ENCODE measurements at places on chromosomes 12 and 14.

DNA sequence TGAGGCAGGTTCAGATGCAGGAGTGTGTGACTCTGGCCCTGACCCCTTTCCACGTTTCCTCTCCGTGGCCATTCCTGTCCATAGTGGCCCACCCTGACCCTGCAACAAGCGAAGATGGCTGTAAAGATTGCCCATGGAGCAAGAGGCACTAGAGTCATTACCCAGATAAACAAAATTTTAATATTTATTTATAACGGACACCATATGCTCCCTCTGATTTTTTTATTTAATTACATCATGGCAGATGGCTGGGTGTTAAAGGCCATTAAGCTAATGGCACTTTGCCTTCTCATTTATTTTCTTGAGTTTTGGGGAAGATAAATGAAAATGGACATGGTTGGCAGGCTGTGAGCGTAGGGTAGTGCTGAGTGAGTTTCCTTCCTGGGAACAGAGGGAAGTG is 58.7 kb downstream of the WSCD2 start:
- DNase-seq: no peak

- DNase-seq: no peak
These were observed at the start of gene LRRC9 for GRCh38 chr14:59919570-59920377. Gene LRRC9, plus strand, starts transcription at chr14:59920144.

GRCh38 chr12:1594006-1594260 is 448 bp downstream of the FBXL14 start:
- DNase-seq: no peak

DNA sequence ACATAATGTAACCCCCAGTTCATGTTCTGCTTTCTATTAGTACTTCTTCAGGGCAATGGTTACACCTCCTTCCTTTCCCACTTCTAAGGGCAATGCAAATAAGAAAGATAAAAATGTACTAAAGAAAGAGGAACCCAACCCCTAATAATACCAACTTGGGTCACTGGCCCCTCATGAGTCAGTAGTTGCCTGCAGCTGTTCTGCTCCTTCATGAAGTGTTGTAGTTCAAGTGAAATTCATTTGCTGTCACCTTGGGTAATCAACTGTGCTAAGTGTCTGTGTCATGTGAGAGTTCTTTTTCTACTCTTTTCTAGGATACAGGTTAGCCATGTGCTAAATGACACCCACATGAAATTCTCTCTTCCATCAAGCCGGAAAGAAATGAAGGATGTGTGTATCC is 91.8 kb downstream of the PLXNC1 start:
- DNase-seq: no peak

- DNase-seq: no peak
These were observed 107.6 kb downstream of the PTCSC3 start for GRCh38 chr14:36068777-36069534.

DNA sequence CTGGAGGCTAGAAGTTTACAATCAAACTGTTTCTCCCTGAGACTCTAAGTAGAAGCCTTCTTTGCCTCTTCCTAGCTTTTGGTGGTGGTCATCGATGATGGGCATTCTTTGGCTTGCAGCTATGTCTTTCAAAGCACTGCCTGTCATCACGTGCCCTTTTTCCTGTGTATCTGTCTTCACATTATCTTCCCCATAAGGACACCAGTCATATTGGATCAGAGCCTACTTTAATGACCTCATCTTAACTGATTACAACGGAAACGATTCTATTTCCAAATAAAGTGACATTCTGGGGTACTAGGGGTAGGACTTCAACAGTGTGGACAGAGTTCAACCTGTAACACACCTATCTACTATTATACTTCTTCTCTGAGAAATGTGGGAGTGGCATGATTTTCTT is 31.1 kb upstream of the IFNG-AS1 start:
- no peak for DNase-seq

DNA sequence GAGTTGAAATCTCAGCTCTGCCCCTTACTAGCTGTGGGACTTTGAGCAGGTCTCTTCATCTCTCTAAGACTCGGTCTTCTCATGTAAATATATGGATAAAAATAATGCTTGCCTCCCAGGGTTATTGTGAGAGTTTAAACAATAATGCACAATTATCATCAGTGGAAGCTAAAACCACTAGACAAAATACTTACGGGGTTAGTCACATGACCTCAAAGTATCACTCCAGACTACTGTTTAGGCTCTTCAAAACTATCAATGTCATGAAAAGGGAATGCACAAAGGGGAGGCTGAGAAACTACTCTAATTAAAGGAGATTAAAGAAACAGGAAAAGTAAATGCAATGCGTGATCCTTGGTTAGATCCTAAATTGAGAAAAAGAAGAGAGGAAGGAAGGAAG is 24.5 kb upstream of the TSPAN11 start:
- DNase-seq: no peak

GRCh38 chr12:31578632-31579031 is 12.3 kb downstream of the DENND5B start:
- DNase-seq: no peak

GRCh38 chr12:107310621-107311020 is 217.3 kb upstream of the CRY1 start:
- DNase-seq: no peak

DNA sequence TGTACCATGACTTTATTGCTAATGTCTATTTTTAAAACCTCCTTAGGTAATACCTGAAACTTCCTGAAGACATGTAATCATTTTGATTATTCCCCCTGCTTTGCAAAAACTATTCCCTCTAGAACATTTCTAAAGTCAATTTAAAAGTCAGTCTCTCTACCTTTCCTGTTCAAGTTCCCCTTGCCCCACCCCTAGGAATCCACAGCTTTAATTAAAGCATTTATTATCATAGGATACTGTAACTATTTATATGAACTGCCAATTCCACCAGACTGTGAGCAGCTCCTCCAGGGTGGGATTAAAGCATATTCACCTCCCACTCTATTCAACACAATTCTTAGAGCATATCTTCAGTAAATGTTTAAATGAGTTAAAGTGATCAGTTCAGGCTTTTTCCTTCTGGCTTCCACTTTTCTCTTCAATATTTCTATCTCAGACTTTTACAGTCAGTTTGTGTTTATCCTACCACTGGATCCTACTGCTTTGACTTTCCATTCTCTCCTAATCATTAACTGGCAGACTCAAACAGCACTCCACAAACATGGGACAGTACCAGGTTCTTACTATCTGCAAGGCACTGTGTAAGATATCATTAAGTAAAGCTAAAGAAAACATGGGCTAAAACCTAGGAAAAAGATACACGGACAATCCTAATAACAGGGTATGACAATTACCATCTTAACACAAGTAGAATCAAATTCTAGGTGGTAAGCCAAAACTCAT is 39.1 kb downstream of the PTPN21 start:
- no peak for DNase-seq

DNA sequence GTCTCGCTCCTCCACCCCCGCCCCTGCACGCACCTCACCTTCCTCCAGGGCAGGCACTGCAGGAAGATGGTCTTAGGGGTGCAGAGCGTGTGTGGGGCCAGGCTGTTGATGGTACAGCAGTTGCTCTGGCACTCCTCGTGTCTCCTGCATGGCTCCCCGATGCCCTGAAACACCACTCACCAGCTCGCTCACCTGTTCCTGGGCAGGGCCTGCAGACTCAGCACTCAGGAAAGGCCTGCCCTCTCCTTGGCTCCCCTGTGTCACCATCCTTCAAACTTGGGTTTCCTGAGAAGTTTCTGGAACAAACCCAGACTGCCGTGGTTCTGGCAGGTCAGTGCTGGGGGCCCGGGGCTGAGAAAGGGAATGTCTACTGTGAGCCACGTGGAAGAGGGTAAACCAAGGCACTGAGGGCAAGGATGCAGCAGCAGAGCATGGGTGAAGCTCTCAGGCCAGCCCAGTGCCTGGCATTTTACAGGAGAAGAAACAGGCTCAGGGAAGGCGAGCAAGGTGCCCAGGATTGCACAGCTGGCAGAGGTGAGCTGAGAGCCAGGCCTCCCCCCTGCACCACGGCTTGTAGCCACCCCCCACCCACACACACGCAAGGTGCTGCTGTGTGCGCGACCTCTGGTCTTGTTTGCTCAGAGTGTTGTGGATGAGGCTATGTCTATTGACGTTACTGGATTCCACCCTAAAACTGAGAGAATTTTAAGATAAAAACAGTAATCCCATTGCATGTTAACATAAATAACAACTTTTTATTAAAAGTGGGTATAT is 5.5 kb downstream of the LRCOL1 start:
- no peak for DNase-seq

- DNase-seq: no peak
These were observed 17.9 kb downstream of the NFKBIA start for GRCh38 chr14:35386673-35387125.

DNA sequence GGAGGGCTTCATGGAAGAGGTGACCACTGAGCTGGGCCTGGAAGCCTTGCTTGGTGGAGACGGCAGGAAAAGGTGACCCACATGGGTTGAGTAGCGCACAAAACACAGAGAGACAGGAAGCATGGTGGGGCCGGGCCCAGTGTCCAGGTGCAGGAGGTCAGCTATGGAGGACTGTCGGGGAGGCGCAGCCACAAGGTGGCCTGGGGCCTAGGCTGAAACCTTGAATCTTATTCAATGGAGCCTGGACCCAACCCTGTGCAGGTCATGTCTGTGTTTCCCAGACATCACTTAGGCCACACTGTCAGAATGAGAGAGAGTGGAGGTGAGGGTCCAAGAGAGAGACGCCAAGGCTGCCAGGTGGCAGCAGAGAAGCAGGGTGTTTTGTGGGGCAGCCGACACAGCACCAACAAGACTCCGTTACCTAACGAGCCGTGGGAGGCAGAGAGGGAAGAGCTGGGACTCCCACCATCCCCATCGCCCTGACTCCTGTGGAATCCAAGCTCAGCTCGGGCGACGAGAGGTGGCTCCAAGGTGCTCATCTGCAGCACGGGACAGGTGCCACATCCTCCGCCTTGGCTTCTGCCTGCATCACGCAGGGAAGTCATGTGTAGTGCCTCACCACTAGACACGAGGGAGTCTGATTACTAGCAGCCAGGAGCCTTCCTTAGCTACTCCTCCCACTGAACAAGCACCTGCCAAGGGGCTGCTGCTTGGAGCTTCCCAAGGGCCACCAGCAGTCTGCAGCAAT is 38.7 kb downstream of the DEGS2 start:
- no peak for DNase-seq

- no peak for DNase-seq
These were observed 17.9 kb downstream of the RNF34 start for GRCh38 chr12:121417847-121418246.

DNA sequence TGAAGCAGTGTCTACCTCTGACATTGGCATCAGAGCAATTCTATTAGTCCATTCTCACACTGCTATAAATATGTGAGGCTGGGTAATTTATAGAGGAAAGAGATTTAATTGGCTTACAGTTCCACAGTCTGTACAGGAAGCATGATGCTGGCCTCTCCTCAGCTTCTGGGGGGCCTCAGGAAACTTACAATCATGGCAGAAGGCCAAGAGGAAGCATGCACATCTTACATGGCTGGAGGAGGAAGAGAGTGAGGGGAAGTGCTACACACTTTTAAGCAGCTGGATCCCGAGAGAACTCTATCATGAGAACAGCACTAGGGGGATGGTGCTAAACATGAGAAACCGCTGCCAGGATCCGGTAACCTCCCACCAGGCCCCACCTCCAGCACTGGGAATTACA is 25.7 kb upstream of the SEL1L start:
- no peak for DNase-seq

DNA sequence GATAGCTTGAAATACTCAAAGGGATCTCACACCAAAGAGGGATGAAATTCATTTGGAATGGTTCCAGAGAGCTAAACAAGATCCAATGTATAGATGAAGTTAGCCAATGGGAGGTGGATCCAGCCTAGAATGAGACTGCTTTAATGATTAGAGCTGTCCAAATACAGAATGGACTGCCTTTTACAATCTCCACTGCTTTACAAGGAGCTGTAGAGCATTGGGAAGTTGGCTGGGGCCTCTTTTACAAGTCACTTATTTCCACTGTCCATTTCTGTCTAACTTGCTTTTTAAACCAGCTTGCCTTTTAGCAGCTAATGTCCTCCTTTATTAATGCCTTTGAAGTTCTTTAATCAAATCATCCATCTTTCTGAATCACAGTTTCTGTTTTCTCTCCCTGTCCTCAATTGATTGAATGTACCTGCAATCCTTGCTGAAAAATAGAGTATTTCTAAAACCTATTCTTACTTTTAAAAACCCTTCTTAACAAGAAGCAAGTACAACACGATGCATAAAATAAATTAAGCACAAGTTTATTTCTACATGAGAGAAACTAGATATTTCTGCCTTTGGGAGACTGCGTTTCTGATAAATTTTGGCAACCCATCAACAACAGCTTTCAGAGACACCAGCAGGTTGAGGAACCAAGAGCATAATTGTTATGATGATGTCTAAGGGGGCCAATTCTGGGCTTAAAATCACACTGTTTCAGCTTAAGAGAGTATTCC is 3.4 kb upstream of the ATP2A2 start:
- no peak for DNase-seq

DNA sequence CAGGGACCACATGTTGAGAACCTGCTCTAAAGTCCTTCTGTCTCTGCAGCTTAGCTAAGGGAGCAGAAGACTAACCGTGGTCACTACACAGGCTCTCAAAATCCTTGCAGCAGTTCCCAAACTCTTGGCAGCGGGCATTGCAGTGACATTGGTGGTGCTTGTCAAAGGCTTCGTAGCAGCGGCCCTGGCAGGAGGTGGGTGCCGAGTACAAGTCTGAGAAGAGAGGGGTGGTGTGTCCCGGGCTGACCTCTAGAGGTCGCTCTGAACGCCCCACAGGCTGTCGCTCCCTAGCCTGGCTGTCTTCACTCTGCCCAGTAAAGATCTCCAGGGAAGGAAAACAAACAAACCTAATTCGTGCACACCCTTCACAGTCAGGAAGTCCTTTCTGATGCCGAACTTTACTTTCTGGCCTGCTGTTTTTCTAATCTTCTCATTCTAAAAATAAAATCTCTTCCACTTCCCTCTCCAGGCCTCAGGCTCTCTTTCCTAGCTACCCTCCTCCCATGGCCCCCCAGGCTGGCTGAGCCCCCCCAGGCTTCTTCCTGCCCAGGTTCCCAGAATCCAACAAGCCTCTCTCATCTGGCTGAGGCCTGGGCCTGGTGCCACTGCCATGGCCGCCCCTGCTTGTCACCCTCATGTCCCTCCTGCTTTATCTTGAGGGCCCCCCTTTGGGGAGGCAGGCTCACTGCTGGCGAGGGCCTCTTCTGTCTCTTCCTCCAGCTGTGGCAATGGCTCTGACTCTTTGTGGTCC is 7.7 kb downstream of the ENDOU start:
- DNase-seq: peak; percentile 82

GRCh38 chr14:32584079-32584478 is 255.0 kb downstream of the AKAP6 start:
- DNase-seq: no peak

- peak; percentile 43 for DNase-seq
These were observed 430 bp downstream of the SLC41A2 start for GRCh38 chr12:104957719-104958000.

DNA sequence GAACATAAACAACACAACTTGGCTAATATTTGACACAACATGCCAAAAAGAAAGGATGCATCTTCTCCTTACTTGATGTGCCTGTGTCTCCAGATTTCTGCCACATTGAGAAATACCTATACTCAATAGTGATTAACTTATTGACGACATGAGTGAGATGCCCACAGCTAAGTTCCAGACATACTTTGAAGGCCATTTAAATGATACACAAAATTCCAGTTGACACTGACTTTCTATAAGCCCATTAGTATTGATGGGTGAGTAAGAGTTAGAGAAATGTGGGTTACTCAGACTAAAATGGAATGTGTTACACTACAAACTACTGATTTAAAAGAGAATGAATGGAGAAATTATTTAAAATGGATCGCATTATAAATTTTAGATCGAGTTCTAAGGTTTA is 838.2 kb upstream of the MGAT4C start:
- no peak for DNase-seq

- no peak for DNase-seq
These were observed 49.5 kb upstream of the KTN1 start for GRCh38 chr14:55530464-55530863.

Data from frontal cortex (tissue), 4 donors.